ENCODE measurements at places on chromosomes 16 and 17.

DNA sequence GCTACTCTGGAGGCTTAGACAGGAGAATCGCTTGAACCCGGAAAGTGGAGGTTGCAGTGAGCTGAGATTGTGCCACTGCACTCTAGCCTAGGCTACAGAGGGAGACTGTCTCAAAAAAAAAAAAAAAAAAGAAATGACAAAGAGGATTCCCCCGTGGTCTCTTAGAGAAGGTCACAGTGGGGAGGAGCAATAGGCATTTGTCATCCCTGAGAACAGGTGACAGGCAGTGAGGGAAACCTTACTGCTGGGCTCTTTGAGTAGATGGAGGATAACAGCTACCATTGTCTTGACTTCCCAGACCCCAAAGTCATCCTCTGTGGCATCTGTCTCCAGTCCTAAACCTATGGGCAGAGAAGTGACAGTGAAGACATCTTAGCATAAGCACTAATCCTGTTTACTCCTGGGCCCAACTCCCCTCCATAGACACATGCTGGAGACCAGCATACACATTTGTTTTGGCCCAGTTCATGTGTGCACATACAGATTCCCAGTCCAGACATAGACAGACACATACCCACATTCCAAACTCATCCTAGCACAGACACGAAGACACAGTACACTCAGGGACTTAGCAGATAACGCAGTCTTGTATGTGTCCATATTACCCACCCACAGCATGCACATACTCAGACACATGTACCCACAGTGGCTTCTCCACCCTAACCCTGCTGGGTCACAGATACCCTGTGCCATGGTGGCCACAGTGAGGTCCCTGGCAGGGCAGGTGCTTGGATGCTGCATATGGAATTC is 2.7 kb downstream of the ESRP2 start:
- DNase-seq: no peak

GRCh38 chr16:14375132-14375491 is 254.9 kb downstream of the PARN start:
- no peak for DNase-seq

GRCh38 chr17:40190197-40191021 is 13.1 kb downstream of the RAPGEFL1 start:
- peak; percentile 21 for DNase-seq

- DNase-seq: no peak
These were observed 59.7 kb downstream of the MYH13 start for GRCh38 chr17:10313037-10313672.

GRCh38 chr17:47304186-47304585 is 19.6 kb upstream of the EFCAB13 start:
- no peak for DNase-seq

- DNase-seq: no peak
These were observed 185.0 kb upstream of the ZNF469 start for GRCh38 chr16:88197481-88198456.

DNA sequence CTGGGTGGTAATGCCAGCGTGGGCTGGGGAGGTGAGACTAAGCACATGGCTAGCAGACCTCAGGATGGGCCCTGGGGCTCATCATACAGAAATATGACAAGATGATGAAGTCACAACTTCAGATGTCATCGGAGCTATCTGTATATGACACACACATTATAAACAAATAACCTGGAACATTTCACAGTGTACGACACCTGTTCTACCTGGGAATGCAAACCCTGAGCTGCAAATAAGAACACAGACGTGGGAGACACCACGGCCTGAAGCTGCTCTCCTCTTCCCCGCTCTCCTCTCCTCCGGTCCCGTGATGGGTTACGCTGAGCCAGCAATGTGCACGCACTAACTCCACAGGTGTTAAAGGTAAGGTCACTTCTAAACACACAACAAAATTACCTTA is 4.9 kb downstream of the PLD6 start:
- DNase-seq: no peak

DNA sequence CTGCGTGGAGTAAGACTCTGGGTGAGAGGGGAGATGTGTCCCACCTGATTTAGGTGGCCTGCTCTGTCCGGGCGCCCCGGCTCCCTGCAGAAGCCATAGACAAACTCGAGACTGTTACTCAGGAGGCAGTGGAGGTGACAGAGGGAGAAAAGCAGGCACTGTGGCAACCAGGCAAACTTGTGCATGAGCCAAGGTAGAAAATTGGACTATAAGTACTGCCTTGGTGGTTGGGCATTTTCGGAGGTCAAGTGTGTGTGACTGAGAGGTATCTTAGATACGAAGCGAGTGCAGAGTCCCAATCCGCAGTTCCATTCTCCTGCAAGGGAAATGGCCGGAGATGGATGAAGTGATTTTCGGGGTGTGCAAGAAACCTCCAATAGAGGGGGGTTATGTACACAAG is 27.1 kb upstream of the SPACA3 start:
- no peak for DNase-seq

DNA sequence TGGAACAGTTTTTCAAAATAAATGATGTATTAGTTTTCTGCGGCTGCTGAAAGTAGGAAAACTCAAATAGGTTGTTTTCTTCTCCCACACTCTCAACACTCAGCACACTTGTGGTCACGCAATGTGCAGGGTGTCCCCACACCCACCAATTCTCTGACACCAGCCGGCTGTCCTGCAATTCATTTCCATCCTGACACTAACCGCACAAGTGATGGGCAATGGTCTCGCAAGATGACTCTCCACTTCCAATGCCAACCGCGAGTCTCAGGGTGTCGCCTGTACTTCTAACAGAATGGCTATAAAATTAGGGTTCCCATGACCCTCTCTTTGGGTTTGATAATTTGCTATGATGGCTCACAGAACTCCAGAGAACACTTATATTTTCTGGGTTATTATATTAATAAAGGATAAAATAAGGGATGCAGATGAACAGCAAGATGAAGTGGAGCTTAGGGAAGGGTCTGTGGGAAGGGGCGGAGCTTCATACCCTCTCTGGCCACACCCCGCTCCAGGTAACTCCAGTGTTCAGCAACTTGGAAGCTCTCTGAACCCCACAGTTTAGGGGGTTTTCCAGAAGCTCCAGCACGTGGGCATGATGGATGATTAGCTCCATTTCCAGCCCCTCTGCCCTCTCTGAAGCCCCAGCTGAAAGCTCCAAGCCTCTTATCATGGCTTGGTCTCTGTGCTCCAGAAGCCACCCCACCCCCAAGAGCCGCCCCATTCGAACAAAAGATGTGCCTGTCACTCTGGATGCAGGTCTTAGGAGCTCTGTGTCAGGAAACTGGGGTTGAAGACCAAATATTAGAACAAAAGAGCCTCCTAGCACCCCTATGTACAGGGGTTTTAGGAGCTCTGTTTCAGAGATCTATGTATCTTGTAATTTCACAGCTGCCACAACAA is 19.8 kb downstream of the TAF1C start:
- no peak for DNase-seq

- no peak for DNase-seq
These were observed 902 bp upstream of the DHRS7B start for GRCh38 chr17:21125862-21126261.

DNA sequence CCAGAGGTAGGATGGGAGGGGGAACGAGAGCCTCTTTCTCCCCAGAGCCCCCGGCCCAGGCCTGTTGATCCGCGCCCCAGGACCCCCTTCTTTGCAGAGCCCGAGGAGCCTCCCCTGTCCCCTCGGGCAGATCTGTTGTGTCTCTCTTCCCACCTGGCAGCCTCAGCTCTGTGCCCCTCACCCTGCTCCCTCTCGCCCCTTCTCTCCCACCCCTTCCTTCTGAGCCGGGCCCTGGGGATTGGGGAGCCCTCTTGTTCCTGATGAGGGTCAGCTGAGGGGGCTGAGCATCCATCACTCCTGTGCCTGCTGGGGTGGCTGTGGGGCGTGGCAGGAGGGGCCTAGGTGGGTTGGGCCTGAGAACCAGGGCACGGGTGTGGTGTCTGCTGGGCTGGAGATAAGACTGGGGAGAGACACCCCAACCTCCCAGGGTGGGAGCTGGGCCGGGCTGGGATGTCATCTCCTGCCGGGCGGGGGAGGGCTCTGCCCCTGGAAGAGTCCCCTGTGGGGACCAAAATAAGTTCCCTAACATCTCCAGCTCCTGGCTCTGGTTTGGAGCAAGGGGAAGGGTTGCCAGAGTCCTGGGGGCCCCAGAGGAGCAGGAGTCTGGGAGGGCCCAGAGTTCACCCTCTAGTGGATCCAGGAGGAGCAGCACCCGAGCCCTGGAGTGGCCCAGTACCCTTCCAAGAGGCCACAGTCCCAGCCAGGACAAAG is 65.4 kb downstream of the MRC2 start:
- DNase-seq: no peak

- DNase-seq: peak; percentile 50
These were observed 18.7 kb downstream of the HLF start for GRCh38 chr17:55283256-55283965.

DNA sequence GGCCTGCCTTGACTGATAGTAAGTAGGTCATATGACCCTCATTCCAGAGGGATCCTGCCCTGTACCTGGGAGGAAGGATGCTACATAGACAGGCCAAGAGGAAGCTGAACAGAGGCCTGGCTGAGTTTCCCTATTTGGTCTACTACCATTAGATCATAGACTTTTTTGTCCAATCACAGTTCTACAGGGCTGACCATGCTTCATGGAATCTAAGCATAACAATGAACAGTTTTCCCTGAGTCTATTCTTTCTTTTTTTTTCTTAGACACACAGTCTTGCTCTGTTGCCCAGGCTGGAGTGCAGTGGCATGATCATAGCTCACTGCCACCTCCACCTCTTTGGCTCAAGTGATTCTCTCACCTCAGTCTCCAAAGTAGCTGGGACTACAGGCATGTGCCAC is 3.9 kb downstream of the GPR179 start:
- no peak for DNase-seq

- DNase-seq: peak; percentile 97
These were observed 797 bp downstream of the PRCD start for GRCh38 chr17:76540381-76541300.

GRCh38 chr17:40032322-40033320 is 17.4 kb downstream of the CSF3 start:
- no peak for DNase-seq

GRCh38 chr16:84876873-84877606 is 57.3 kb downstream of the CRISPLD2 start:
- no peak for DNase-seq

- no peak for DNase-seq
These were observed 45.2 kb upstream of the GSE1 start for GRCh38 chr16:85567935-85568334.

- DNase-seq: no peak
These were observed 134.2 kb downstream of the ABCA8 start for GRCh38 chr17:68820825-68821481.

- no peak for DNase-seq
These were observed 3.9 kb downstream of the GFAP start for GRCh38 chr17:44911133-44912001.

GRCh38 chr16:68309799-68310198 is 947 bp downstream of the SLC7A6OS start:
- DNase-seq: no peak

DNA sequence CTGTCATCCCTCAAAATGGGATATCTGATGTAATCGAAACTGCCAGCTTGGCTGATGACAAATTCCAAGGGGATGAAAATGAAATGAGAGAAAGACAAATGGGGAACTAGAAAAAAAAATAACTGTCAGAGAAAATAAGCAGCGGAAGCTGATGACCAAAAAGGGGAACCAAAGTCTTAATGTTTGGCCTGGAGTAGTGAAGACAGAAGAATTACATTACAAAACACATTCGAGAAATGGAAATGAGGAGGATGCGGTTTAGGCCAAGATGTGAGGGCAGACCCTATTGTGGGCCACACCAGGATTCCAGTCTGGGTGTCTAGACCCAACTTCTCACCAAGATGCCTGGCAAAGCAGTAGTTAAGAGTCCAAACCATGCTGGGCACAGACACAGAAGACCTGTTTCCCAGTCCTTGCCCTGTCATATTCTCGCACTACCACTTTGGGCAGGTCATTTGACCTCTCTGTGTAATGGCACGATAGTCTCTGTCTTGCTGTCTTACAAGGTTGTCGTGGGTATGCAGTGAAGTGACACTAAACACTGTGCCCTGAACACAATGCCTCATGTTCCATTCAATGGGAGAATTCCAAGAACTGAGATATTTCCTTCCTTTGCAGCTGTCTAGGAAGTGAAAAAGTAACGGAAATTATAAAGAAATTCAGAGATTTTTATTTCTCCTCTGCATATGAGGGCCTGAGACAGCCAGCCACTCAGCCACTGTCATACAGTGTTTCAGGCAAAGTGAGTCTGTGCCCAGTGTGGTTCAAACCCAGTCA is 12.3 kb upstream of the CCL2 start:
- DNase-seq: no peak

- no peak for DNase-seq
These were observed 28.6 kb upstream of the BAHCC1 start for GRCh38 chr17:81366648-81367047.

DNA sequence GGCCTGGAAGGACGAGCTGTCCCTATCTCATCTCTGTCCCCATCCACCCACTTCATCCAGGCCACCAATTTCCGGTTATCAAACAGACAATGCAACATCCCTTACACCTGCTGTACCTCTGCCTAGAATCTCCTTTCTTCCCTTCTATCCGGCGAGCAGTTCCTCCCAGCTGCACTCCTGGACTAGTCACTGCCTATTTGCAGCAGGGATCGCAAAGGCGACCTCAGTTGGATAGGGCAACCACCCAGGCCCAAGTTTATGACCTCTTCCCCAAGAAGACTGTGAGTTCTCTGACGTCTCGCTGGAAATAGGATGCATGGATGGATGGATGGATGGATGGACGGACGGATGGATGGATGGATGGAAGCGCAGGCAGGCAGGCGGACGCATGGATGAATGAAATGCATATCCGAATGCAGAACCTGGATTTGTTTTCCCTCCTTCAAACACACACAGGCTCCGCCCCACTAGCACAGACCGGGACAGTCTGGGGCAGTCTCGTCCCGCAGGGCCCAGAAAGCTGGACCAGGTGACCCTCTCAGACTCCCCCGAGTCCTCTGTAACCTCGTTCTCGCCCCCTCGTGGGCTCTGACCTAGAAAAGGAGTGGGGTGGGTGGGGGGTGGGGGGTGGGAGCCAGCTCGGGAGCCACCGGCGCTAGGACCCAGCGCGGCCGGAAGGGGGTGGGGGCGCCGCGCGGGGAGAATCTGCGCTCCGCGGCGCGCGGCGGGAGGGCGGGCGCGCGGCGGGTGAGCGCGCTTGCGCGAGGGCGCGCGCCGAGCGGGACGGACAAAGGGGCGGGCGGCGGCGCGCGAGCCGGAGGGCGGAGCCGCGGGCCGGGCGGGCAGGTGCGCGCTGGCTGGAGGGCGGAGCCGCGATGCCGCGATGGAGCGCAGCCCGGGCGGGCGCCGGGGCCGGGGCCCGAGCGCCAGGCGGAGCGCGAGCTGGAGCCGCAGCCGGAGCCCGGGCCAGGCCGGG is at the start of gene SBK1:
Gene SBK1, plus strand, starts transcription at position 875 of the 976 bp plus-strand sequence. CDS start 24,867 bp downstream, outside the sequence.
- DNase-seq: peak; percentile 83

- DNase-seq: no peak
These were observed 1096.1 kb upstream of the EEF2KMT start for GRCh38 chr16:6193718-6194117.

GRCh38 chr16:30069611-30070462 is 4.3 kb downstream of the ALDOA start:
- no peak for DNase-seq

GRCh38 chr16:85206472-85207356 is 94.4 kb upstream of the CIBAR2 start:
- peak; percentile 89 for DNase-seq

- peak; percentile 100 for DNase-seq
These were observed at the start of gene CDK5RAP3 for GRCh38 chr17:47970725-47971499. Gene CDK5RAP3, plus strand, starts transcription at chr17:47971113. Its CDS starts 34 bp downstream, at chr17:47971147.

All from right hindlimb (tissue), 1 donor.